ENCODE measurements at places on chromosomes 2 and 18. TPM values are rescaled to one million over a fixed set of nuclear protein-coding genes. Genes with fewer than 3 reads are reported as not detected.

DNA sequence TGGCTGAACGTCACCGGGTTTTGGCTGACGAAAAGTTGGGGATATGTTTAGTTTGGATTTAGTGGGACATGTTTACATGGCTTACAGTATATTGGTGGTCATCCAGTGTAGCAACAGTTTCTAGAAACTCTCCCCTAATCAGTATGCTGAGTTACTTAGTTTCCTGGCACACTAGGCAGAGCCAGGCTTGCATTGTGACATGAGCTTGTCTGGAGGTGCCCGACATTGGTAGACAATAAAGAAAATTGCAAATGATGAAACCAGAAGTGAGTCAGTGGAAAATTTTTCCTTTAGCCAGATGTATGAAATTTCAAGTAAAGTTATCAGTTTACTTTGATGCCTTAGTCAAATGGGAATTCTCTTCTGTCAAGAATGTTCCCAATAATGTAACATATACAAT is 276.1 kb downstream of the RDH14 start:
- no peak overlapping the region for H3K27ac ChIP-seq
- H3K36me3 ChIP-seq, result no peaks in the 10 kb centered on the region
- H3K27me3 ChIP-seq, result no peaks in the 10 kb centered on the region

DNA sequence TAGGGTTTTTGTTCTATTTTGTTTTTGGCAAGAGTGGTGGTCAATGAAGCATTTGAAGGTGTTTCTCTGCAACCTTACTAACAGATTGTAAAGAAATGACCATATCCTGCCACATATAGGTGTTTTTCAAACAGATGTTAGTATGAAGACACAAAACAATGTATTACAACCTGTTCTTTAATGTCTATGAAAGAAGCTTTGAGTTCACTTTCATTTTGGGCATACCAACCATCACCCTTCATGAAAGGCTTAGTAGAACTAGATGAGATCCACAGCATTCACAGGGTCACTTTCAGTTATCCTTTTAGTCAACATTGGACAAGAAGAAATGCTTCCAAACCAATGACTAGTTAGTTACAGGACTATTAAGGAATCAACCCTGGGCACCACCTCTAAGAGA is 95.1 kb downstream of the EHBP1 start:
- H3K4me3 ChIP-seq, result no peak overlapping the region
- H3K27ac ChIP-seq, result no peak overlapping the region
- H3K36me3 ChIP-seq, result no peaks in the 10 kb centered on the region
- H3K4me1 ChIP-seq, result no peaks in the 10 kb centered on the region
- no peaks in the 10 kb centered on the region for H3K27me3 ChIP-seq

DNA sequence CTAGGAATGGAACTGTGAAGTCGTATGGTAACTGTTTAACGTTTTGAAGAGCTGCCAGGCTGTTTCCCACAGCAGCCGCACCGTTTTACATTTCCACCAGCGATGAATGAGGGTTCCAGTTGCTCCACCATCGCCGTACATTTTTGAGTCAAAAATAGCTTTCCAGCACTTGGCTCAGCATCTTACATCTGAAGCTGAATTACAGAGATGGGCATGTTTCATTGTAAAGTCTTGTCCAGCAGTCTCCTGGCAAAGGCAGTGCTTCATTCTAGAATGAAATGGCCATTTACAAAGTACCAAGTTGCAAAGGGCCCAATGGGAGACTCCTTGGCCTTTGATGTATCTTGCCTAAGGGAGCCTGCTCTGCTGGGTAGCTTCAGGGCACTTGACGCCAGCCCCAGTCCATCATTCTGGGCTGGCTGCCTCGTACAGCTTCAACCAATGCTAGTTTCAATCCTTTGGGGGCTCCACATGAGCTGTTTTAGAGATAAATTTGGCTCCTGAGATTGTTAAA is 45.1 kb downstream of the ATIC start:
- peaks cover 2% of the 10 kb centered on the region for H3K4me1 ChIP-seq
- no peak overlapping the region for H3K27ac ChIP-seq
- H3K27me3 ChIP-seq, result no peaks in the 10 kb centered on the region
- no peak overlapping the region for H3K4me3 ChIP-seq
- DNase-seq, result no peak

- peaks cover 8% of the 10 kb centered on the region for H3K4me1 ChIP-seq
- no peaks in the 10 kb centered on the region for H3K36me3 ChIP-seq
- no peak for DNase-seq
- H3K27me3 ChIP-seq, result no peaks in the 10 kb centered on the region
- no peak overlapping the region for H3K4me3 ChIP-seq
These were observed 112.4 kb downstream of the DNER start for GRCh38 chr2:229601936-229602335.

UCN gene
- 1.9 TPM for total RNA-seq

PAIP2B gene
- 15.6 TPM for total RNA-seq

MYCN gene
- 43.8 TPM for total RNA-seq
